ENCODE measurements at places on chromosomes 6 and 20.

GRCh38 chr20:4810426-4811019 lies 88.8 kb downstream of the PRND start:
- no peak overlapping the region for H3K27ac ChIP-seq
- H3K4me1 ChIP-seq, result peaks cover 47% of the 10 kb centered on the region
- no peak for DNase-seq
- H3K4me3 ChIP-seq, result no peak overlapping the region

DNA sequence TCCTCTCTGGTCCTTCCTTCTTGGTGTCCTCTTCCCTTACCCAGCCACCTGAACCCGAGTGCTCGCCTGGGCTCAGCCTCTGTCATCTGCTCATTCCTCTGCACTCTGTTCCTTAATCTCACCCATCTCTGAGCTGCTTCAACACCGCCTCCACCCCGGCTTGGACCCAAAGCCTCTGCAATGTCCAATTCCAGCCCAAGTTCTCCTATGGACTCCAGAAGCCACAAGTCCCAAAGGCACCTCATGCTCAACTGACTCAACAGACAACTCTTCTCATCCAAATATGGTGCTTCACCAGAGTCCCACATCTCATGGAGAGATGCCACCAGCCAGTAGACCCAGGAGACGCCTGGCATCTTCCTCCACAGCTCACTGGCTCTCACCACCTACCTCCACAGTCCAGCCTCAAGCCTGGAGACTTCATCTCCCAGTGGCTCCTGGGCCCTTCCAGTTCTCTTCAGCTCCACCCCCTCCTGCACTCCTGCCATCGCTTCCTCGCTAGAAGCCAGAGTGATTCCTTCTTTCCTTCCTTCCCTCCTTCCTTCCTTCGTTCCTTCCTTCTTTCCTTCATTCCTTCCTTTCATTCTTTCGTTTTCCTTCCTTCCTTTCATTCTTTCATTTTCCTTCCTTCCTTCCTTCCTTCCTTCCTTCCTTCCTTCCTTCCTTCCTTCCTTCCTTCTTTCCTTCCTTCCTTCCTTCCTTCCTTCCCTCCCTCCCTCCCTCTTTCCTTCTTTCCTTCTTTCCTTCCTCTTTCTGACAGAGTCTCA lies 40.9 kb upstream of the NNAT start:
- H3K36me3 ChIP-seq, result peaks cover 9% of the 10 kb centered on the region
- no peak overlapping the region for H3K27ac ChIP-seq
- no peak for DNase-seq
- H3K4me1 ChIP-seq, result peaks cover 16% of the 10 kb centered on the region
- H3K27me3 ChIP-seq, result peaks cover 31% of the 10 kb centered on the region
- no peak overlapping the region for H3K4me3 ChIP-seq

DNA sequence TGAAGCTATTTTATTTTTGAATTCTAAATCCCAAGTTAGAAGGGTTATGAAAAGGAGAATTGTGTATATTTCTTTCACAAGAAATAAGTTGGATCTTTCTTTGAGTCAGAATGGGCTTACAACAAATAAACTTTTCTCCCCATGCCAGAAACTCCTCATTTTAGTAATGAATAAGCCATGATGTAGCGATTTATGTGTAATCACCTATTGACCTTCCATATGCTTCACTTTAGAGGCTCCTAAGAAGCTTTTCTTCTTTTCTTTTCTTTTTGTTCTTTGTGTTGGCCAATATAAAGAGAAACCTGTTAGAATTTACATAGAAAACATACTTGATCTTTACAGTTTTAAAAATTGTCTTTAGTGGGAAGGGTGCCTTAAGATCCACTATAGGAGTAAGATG lies 370.2 kb downstream of the UTRN start:
- H3K36me3 ChIP-seq, result peaks cover under 1% of the 10 kb centered on the region
- peak overlapping the region; percentile 37 for H3K4me3 ChIP-seq
- DNase-seq, result no peak
- H3K4me1 ChIP-seq, result peaks cover 58% of the 10 kb centered on the region
- no peaks in the 10 kb centered on the region for H3K27me3 ChIP-seq

- no peak overlapping the region for H3K27ac ChIP-seq
- no peaks in the 10 kb centered on the region for H3K27me3 ChIP-seq
- no peak overlapping the region for H3K4me3 ChIP-seq
- H3K4me1 ChIP-seq, result no peaks in the 10 kb centered on the region
- H3K36me3 ChIP-seq, result peaks cover 5% of the 10 kb centered on the region
Observed at GRCh38 chr20:11118802-11119380, 445.1 kb upstream of the JAG1 start.

Data from nephron progenitor cell (in vitro differentiated cells).